ENCODE measurements at places on chromosomes 1 and 21. TPM values are rescaled to one million over a fixed set of nuclear protein-coding genes. Genes with fewer than 3 reads are reported as not detected.

Gene RORC
- total RNA-seq = 0.10 TPM

Gene NUP210L
- total RNA-seq = not detected

Gene OLFM3
- total RNA-seq = not detected

Gene FMO3
- 2.3 TPM for total RNA-seq

Gene SPRR4
- total RNA-seq = not detected

Data from mesenteric fat pad (tissue), 1 donor.